Stimulated activated CD4-positive, alpha-beta T cell treated with anti-CD3 and anti-CD28 coated beads, TNF-alpha, amount 100 ng/mL, for 1 hour (primary cell): ENCODE measurements at places on chromosomes 7 and 10.

DNA sequence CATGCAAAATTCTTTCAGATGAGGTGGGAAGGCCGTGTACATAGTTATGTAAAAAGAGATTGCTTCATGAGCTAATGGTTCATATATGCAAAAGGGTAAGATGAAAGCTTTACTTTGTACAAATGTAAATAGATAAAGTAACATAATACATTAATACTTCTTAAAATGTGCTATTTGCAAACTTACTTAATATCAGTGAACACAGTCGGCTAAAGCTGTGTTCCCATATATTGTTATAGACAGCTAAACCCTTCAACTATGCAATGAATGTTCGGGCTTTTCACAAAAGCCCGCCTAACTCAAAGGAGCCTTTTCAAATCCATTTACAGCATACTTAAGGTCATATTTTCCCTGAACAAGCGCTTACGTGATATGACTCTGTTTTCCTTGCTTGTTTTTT lies 340.6 kb upstream of the GALNT17 start:
- DNase-seq = no peak

DNA sequence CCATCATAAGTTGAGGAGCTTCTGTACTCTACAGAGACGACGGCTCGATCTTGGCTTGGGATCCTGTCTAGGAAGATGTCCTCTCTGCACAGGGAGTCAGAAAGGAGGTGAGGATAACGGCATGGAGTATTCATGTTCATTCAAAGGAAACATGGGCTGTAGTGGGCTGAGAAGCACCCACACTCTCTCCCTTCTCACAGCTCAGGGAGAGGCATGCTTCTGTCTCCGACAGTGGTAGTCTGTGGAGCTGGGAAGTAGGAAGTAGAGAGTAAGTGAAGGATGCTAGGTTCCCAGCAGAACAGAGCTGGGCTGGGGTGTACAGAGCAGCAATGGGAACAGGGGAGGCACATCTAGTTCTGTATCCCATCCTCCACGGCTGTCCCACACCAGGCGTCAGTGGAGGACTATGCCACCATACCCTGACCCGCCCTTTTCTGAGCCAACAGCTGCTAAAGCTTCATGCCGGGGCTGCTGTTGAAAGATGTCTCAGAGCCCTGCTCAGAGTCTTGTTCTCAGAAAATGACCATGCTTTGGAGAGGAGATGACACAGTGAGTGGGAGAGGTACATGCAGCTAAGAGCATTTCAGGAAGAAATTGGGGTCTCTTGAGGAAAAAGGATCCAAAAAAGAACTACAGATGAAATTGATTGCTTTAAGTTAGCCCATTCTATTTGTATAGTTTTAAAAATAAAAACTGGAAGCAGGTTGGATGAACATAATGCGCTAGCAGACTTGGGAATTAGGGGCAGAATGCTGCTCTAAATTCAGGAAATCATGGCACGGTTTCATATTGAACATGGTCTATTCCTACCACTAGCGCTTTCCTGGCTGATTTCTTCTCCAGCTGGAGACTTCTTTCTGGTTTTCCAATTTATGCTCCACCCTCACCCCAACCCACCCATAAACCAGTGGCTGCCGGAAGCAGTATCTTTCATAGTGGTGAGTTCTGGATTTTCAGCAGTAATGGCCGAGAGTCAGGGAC lies 138.6 kb downstream of the CHN2 start:
- no peak for DNase-seq

DNA sequence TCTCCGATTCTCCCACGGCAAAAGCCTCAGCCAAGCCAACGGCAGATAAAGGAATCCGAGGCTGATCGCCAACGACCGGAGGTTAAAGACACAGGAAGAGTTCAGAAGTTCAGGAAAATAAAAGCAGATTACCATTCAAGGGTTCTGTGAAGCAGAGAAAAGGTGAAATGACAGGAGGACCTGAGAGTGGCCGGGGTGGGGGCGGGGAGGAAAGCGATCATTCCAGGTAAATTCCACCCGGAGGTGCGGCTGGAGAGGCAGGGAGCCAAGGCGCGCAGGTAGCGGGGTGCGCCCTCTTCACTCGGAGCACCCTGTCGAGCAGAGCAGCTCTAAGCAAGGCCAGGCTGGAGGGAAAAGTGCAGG lies 35.3 kb upstream of the SEPHS1 start:
- DNase-seq = no peak

DNA sequence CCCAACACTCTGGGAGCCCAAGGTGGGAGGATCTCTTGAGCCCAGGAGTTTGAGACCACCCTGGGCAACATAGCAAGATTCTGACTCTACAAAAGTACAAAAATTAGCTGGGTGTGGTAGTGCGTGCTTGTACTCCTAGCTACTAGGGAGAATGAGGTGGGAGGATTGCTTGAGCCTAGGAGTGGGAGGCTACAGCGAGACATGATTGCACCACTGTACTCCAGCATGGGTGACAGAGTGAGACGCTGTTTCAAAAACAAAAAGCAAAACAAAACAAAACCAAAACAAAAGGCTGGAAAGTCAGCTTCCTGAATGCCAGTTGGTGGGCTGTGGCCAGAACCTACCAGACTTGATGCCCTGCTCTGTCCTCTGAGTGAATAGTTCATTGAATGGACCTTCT lies 242.8 kb downstream of the PHTF2 start:
- no peak for DNase-seq

DNA sequence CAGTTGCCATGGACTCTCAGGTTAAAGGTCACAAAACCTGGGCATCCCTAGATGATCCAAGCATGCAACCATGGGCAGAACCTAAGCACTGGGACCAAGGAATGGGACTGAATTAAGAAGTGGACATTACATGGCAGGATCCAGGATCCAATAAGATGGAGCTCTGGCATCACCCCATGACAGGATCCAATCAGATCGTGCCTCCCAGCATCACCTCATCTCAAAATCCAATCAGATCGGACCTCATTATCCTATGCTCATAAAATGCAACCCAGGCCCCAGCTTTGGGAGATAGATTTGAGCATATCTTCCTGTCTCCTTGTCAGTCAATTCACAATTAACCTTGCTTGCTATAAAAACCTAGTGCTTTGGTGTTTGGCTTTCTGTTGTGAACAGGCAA lies 616.1 kb downstream of the PARD3 start:
- DNase-seq = no peak

GRCh38 chr7:39583539-39583938 lies 17.3 kb downstream of the YAE1 start:
- DNase-seq = no peak

DNA sequence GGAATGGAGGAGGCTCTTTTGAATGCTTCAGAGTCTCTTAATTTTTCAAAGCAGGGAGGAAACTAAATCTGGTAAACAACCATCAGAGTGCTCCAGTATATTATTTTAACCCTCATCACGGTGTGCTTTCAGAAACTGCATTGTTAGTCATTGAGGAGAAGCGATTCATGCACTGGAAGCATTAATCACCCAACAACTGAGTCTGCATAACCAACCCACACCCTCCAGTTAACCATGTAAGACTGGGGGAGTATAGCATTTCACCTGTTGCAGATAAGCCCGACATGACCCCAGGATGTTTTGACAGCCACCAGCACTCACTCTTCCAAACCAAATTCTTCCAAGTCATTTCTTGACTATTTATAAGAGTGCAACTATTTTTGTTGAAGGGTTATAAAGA lies 257.6 kb downstream of the GATA3 start:
- DNase-seq = no peak

DNA sequence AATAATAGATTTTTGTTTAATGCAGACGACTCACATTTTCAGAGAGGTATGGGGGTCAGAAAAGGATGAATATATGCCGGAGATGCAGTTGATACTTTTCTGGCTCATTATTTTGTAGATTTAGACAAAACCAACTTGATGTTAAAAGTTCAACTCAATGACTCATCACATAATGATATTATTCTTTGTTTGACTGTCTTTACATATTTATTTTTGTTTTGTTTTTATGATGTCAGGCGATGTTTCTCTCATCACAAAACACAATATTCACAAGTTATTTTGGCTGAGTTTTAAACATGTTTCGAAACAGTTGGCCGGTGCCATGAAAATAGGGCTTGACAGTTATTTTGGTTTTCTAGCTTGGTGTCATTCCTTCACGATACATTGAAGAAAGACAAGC lies 1.3 kb downstream of the GJD4 start:
- no peak for DNase-seq

- no peak for DNase-seq
Observed at GRCh38 chr7:122944682-122945303, 50.7 kb downstream of the TAS2R16 start.

- DNase-seq = no peak
Observed at GRCh38 chr7:36278620-36279172, 111.0 kb upstream of the ANLN start.

DNA sequence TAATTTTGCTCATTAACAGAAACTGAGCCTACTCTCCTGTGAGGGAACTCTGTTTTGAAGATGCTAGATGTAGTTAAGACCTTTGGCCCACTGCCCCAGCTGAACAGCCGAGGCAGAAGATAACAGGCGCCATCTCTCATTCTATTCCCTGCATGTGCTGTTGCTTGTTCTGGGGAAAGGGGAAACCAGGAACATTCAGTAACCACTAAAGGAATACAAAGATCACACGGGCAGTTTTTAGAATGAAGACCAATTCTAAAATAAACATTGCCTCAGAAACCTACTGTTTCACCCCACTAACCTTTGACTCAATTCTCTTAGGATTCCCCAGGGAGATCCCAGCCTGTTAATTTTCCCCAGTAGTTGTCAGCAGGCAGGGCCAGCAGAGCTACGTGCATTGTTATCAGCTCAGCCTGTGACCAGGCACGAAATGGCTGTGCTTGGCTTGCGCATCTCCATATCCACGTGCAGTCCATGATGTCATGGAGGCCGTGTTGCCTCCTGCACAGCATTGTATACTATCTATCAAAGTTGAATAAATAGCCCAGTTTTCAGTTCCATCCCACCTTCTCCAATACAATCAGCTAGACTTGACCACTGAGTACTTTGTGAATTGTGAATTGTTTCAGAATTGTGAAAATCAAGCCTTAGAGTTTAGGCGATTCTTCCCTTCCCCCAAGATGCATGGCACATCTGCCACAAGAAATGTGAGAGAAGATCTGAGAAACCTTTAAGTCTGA lies 36.0 kb downstream of the ANK3 start:
- no peak for DNase-seq

DNA sequence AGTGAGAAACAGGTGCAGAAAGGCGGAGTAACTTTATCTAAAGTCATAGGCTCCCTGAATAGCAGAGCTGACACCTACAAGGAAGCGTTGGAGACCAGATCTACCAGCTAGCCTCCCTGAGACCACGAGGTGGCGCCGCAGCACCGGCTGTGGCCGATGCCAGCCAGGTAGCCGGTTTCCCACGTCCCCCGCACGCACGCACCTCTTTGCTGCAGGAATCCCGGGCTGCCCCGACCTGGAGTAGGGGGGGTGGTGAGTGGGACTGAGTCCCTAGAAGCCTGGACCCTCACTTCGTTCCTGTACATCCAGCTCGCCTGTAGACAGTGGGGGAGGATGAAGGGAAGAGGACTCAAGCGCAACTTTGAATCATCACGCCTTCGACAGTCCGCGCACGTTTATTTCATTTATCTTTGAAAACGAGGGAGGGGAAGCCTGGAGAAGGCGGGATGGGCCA lies 3.7 kb downstream of the ELOVL3 start:
- peak; percentile 69 for DNase-seq

DNA sequence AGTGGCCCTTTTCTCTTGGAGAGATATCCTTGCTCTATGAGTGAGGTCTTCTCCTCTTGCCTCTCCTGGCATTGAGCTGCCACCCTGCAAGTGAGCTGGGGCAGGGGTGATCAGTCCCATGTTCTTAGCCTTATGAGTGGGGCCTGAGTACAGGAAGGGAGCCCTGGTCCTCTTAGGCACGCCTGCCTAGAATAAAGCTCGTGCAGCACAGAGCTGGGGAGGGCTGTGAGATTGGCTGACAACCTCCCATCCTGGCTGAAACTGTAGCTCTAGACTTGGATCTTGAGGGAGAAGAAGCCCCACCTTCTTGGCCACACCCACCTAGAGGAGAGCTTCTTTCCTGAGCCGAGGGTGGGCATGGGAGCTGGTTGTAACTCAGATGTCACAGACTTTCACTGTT lies 305.0 kb upstream of the ZNF32 start:
- DNase-seq = no peak

DNA sequence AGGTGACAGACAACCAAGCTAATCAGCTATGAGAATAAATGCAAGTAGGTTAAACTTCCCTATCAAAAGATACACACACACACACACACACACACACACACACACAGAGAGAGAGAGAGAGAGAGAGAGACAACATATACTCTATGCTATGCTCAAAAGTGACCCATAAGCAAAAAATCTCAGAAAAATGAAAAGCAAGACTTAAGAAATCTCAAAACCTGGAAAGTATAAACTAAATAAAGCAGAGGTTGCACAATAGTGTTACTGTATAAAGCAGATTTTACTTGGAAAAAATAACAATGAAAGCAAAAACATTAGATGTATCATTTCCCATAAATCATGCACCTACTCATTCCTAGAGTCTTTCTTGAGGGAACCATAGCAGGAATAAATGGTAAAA lies 221.5 kb downstream of the INHBA start:
- no peak for DNase-seq

GRCh38 chr10:133088956-133089800 lies 1.5 kb downstream of the ADGRA1 start:
- no peak for DNase-seq

DNA sequence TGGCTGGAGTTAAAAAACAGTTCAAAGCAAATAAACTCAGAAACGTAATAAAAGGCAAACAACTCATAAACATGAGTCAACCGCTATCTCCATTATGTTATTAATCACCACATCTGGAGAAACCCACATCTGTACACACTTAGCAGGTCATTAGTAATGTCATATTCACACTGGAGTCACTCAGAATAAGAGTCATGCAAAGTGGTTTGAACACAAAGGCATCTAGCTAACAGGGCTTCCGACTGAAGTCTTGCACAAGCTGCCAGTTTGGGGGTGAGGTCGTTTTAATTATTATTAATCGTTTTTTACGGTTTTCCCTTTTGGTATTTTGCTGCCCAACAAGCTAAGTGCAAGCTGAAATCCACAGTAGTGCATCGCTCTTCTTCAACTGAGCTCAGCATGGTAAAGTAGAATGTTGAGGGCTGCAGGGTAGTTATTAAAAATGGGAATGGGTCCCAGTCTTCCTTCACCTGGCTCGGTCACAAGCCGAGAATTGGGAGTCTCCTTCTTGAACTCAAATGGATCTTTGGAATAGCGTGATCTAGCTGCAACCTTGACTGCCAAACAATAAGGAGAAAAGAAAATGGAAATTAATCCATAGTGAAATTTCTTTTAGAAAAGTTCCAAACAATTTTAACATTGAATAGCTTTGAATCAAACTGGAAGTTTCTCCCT lies 663.5 kb downstream of the KCNMA1 start:
- no peak for DNase-seq

GRCh38 chr10:129961157-129961701 lies 2.8 kb downstream of the EBF3 start:
- no peak for DNase-seq

- no peak for DNase-seq
Observed at GRCh38 chr7:71131256-71132126, 453 bp upstream of the GALNT17 start.

DNA sequence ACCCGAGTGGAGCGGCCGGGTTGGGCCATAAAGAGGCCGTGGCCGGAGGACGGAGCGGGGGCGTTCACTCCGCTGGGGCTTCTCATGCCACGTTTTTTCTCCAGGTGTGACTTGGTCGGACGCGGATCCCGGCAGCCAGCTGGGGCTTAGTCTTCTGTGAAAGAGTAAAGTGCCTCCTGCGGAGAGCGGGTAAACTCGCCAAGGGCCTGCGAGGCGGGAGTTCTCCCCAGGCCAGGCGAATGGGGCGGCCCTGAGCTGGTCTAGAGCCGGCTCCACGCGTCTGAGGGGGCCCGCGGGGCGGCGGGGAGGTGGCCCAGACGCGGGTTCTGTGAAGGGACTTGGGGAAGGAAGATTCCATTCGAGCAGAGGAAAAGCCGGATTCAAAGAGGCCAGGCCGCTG lies 86.3 kb upstream of the VIPR2 start:
- DNase-seq = no peak

GRCh38 chr7:37290731-37291130 lies 157.9 kb downstream of the ELMO1 start:
- no peak for DNase-seq
